ENCODE measurements at places on chromosomes 2 and 18. TPM values are rescaled to one million over a fixed set of nuclear protein-coding genes. Genes with fewer than 3 reads are reported as not detected.

Gene EPB41L3
- total RNA-seq, result 59.9 TPM

Gene CNDP1
- total RNA-seq, result 0.75 TPM

DNA sequence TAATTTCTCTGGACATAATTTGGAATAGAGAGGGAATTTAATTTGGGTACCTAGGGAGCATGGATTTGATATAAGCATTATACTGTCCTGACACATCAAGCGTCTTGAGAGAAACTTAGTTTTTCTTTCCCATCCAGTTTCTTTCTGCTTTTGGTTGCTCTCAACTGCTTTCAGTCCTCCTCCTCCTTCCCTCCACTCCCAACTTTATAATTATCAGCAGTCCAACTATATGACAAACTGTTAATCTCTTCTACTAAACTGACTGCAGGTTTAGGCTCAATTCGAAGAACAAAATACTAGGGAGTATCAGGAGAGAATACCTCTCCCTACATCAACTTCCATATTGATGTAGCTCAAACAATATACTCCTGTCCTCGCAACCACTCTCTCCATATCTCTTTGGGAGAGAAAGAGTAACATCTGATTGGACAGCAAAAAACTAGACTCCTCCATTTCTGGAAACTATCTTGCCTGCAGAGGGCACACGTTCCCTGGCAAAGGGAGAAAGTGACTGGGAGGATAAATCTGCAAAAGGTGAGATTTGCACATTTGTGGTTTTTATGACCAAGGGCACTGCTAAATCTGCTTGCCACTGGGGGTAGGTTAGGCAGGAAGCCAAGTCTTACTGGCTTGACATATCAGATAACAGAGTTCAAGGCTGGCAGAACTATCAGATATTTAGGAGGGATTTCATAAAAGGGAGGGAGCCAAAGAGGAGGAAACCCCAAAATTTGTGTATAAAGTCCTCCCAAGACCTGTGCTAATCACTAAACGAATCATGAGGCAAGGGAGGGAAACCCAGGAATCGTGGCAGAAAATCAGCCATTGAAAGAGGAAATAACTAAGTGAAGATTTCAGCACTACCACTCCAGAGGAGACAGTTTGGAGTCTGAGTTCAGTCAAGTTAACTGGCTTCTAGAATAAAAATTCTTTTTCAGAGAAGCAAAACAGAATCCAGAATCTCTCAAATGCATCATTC is 40.0 kb downstream of the ICA1L start:
- no peak for DNase-seq

Gene SYT4
- 1.0 TPM for total RNA-seq

DNA sequence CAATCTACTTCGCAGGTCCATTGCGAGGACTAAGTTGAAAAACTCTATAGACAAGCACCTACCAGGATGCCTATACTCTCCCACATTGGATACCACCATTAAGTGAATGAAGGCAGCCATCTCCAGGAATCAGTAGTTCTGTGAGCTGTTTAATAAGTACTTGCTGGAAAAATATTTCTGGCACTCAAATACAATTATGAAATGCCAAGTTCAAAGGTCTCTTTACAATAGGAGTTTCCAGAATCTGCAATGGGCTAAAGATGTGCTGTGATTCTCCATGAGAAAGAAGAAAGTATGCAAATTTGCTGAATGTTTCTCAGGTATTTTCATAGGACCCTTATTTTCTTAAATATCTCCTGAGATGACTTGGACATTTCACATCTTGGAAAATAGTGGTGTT is 103.0 kb downstream of the AP1S3 start:
- no peak for DNase-seq

GRCh38 chr2:235773188-235773928 is 279.5 kb downstream of the AGAP1 start:
- DNase-seq, result no peak

Gene NEU2
- not detected for total RNA-seq

DNA sequence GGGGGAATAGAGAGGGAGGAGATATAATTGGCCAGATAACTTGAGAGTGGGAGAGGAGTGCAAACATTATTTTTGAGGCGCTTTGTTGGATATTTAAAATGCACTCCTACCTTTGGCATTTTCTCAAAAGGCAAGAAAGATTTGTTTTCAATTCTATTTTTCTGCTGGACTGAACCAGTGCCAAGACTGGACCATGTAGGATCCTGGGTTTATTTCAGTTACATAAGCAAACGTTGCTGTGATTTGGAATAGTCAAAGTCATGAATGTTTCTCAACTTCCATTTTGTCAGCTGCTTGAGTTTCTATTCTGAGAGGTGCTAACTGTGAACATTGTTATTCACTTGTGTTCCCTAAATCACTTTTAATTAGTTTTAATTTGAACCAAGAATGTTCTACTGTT is 8.9 kb upstream of the CHRNA1 start:
- no peak for DNase-seq

GRCh38 chr2:2012505-2012904 is 268.2 kb upstream of the PXDN start:
- DNase-seq, result no peak

Gene CRYGC
- not detected for total RNA-seq

- DNase-seq, result no peak
These were observed 61.5 kb upstream of the TWIST2 start for GRCh38 chr2:238786379-238786778.

Gene SIX3
- total RNA-seq, result not detected

Gene GPR45
- not detected for total RNA-seq

Gene ANKRD39
- 17.6 TPM for total RNA-seq

- DNase-seq, result no peak
These were observed 135.9 kb upstream of the SERPINE2 start for GRCh38 chr2:224174990-224175389.

GRCh38 chr2:99420031-99420430 is 69.8 kb downstream of the REV1 start:
- DNase-seq, result no peak

- DNase-seq, result no peak
These were observed 64.9 kb downstream of the LPIN2 start for GRCh38 chr18:2948038-2948437.

Gene CLK1
- 101 TPM for total RNA-seq

Gene PLB1
- total RNA-seq, result 1.1 TPM

GRCh38 chr2:9095226-9095625 is 91.7 kb upstream of the MBOAT2 start:
- DNase-seq, result no peak

- no peak for DNase-seq
These were observed 542.8 kb downstream of the IRS1 start for GRCh38 chr2:226256709-226257376.

DNA sequence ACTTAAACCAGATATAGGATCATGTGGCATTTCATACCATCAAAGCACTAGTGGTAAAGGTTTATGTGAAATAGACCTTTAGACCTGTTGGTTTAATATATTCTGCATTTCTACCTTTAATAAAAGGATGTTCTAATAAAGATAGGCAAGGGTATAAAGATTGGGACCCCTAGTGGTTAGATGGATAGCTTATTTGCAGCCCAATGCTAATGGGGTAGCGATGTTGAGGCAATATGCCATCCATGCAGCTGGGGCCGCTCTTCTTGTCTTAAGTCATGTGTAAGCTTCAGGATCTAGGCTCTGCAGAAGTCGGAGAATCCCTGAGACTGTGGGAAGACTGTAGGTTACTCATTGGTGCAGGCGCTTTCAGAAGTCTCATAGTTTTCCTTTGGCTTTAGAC is 114.9 kb downstream of the ICOS start:
- no peak for DNase-seq

GRCh38 chr2:25920786-25921415 is 42.6 kb upstream of the ASXL2 start:
- DNase-seq, result no peak

DNA sequence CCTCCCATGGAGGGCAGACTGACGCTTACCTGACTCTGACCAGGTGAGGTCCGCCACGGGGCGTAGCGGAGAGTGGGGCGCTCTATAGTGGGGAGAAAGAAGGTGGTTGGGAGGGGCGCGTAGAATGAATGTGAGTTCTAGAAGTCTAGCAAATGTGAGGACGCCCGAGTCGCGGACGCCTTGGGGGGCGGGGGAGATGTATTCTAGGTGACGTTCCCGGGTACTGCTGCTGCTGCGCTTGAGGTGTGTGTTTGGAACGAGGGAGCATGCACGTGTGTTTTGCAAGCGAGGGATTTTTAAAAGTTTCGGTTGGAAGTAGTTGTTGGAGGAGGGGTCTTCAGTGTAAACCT is 758 bp downstream of the RIF1 start:
- peak; percentile 21 for DNase-seq

Gene FAM136A
- 43.3 TPM for total RNA-seq

DNA sequence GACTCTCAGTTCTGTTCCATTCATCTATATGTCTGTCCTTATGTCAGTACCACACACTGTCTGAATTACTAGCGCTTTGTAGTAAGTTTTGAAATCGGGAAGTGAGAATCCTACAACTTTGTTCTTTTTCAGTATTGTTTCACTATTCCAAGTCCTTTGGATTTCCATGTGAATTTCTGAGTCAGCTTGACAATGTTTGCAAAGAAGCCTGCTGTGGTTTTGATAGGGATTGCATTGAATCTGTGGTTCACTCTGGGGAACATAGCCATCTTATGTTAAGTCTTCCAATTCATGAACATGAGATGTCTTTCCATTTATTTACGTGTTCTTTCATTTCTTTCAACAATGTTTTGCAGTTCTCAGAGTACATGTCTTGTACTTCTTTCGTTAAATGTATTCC is 15.0 kb downstream of the SLC3A1 start:
- DNase-seq, result no peak

GRCh38 chr2:203730883-203731282 is 24.4 kb downstream of the CD28 start:
- no peak for DNase-seq
